ENCODE measurements at places on chromosomes 16 and 17.

DNA sequence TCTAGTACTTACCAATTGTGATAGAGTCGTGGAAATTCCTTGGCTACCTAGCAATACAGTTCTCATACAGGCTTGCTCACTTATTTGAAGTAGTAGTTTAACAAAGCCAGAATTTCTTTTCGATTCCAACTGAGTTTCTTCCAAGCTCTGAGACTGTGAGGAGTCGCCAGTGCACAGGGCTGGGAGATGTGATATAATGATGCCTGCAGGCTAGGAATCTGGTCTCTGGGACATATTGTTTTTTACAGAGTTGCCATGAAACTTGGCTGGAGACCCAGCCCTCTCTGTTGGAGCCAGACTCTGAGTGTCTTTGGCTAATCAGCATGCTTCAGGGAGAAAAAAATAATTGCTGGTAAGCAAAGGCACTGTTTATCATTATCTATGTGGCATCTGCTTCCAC lies 698.8 kb upstream of the GOT2 start:
- DNase-seq = no peak

GRCh38 chr16:88785106-88785924 lies at the start of gene PIEZO1:
Gene PIEZO1, minus strand, starts transcription at chr16:88785220. Its CDS starts 256 bp downstream, at chr16:88784964.
- peak; percentile 41 for DNase-seq

GRCh38 chr16:54226296-54227010 lies 60.1 kb downstream of the IRX3 start:
- no peak for DNase-seq

DNA sequence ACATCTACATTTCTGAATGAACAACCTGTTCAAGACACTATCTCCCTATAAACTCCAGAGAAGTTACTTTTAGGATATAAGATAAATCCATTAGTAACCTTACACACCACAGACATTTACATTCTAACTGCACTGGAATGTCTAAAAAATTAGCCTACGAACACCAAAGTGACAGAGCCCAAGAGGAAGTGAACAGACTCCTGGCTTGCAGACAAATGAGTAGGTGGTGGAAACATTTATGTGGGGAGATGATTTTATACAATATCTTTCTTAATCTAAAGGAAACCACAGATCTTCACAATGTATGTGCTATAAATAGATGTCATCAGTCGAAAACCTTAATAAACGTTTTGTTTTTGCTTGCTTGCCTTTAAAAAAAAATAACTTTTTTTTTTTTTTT lies 18.8 kb downstream of the ZNF652 start:
- peak; percentile 28 for DNase-seq

DNA sequence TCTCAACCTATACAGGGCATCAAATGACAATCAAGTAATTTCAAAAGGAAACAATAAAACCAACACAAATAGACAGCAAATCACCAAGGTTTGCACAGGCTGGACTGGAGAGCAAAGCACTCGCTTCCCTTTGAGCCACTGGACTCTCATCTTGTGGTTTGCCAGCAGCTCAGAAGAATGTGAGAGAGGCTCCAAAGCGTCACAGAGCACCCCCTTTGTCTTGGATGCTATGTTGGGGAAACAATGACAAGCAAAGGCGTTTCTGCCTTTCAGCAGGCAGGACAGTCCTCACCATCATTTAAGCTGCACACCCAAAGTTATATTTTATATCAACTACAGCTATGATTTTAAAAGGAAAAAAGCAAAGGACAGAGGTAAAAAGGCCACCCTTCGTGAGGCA lies 13.2 kb downstream of the SLC6A4 start:
- no peak for DNase-seq

DNA sequence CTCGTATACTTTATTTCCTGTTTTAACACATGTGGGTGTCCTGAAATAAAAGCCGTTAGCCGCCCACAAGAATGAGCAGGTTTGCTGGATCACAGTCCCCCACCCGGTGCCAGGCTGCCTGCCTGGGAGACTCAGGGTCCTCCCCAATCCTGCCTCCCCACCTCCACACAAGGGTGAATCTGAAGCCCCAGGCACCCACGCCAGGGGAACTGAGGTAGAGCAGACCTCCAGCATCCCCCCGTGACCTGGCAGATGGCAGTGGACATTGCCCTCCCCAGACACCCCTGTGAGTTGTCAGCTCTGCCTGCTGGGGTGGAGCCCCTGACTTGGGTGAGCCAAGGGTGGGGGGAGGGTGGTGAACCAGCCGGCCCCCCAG lies 114.8 kb downstream of the METRNL start:
- no peak for DNase-seq

GRCh38 chr17:82754297-82755208 lies 2.7 kb downstream of the TBCD start:
- no peak for DNase-seq

GRCh38 chr16:19265380-19265930 lies 20.1 kb upstream of the CLEC19A start:
- DNase-seq = no peak

GRCh38 chr17:80353718-80354275 lies 61.2 kb upstream of the ENDOV start:
- DNase-seq = no peak

- no peak for DNase-seq
Observed at GRCh38 chr17:10120749-10121148, 77.7 kb downstream of the GAS7 start.

DNA sequence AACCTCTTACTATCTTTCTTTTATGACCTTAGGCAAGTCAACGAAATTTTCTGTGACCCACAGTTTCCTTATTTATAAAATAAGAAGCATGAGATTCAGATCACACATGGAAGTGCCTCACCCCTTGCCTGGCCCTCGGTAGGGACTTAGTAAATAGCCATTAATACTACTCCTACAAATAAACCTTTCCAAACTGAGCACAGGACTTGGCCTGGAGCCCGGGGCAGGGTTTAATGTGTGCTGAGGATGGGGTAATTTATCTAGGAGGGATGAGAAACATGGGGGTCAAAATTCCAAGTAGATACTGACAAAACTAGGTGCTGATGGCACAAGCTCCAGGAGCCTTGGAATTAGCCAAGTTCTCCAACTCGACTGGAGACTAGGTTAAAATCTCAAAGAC lies 35.0 kb downstream of the PITPNC1 start:
- no peak for DNase-seq

DNA sequence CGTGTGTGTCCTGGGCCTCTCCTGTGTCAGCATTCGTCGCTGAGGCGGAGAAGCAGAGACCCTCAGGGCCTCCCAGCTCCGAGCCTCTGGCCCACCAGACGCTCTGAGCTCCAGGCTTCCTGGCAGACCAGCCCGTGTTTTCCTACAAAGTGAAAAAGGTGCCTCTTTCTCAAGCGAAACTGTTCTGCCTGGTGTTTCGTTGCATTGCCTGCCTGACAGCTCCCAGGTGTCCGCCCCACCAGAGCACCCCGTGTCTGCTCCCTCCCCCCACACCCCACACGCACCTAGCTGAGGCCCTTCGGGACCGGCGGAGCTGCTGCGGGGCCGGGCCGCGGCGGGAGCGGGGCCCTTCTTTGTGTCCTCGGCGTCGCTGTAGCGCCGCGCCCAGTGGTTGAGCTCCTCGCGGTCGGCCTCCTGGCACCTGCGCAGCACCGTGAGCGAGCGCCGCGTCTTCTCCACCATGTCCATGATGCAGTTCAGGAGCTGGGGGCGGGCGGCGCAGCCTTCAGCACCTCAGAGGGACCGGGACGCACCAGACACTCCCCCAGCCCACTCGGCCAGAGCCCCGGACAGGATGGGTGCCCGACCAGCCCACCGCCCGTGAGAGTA lies 14.7 kb upstream of the PABPN1L start:
- no peak for DNase-seq

DNA sequence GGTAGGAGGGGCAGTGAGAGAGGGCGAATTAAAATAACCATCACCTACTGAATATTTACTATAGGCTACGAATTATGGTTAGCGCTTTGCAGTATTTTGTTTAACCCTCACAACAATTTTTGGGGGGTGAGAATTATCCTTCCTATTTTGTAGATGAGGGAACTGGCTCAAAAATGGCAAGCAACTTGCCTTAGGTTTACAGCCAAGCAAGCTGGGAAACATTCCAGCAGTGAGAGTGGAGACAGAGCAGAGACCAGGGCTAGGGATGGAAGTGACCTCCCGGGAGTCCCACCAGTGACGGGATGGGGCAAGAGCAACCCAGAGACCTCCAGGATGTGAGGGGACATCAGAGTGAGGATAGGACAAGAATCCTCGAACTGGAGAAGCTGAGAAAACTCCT lies 352 bp upstream of the VMO1 start:
- DNase-seq = no peak

DNA sequence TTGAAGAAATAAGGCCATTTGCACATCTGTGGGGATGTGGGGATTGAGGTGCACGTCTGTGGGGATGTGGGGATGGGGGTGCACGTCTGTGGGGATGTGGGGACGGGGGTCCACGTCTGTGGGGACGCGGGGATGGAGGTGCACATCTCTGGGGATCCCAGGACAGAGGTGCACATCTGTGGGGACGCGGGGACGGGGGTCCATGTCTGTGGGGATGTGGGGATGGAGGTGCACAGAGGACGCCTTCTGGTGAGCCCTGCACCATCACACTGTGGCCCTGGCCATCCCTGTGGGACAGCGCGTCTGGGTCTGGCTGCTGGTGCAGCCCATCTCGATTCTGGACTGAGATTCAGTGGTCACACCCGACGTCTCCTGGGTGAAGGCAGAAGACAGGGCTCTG lies 161.4 kb downstream of the LAT start:
- no peak for DNase-seq

- DNase-seq = no peak
Observed at GRCh38 chr16:69431948-69432468, 7.6 kb downstream of the CYB5B start.

GRCh38 chr17:22270381-22270780 lies 578.1 kb downstream of the KCNJ18 start:
- DNase-seq = no peak

GRCh38 chr16:3007059-3007956 lies 5.4 kb upstream of the CLDN9 start:
- no peak for DNase-seq

DNA sequence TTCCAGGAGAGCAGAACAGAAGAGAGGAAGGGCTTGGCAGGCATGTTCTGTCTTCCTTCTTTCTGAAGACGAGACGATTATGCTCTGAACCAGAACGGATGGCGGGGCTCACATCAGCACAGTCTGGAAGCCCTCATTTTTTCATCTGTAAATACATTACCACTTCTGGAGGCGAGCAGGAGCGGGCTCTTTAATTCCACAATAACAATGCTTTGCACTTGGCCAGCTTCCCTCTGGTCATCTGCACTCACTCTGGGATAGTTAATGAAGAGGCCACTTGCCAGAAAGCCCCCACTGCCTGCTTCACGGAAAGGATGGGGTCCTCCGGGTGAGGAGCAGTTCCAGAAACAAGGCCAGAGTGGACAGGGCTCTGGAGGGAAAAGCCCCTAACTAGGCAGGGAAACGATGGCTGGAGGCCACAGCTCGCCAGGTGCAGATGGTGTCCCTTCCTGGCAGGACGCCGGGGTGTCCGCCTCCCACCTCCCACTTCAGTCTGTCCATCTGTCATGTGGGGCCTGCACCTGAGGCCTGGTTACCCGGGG lies 13.1 kb upstream of the BCAR1 start:
- no peak for DNase-seq

DNA sequence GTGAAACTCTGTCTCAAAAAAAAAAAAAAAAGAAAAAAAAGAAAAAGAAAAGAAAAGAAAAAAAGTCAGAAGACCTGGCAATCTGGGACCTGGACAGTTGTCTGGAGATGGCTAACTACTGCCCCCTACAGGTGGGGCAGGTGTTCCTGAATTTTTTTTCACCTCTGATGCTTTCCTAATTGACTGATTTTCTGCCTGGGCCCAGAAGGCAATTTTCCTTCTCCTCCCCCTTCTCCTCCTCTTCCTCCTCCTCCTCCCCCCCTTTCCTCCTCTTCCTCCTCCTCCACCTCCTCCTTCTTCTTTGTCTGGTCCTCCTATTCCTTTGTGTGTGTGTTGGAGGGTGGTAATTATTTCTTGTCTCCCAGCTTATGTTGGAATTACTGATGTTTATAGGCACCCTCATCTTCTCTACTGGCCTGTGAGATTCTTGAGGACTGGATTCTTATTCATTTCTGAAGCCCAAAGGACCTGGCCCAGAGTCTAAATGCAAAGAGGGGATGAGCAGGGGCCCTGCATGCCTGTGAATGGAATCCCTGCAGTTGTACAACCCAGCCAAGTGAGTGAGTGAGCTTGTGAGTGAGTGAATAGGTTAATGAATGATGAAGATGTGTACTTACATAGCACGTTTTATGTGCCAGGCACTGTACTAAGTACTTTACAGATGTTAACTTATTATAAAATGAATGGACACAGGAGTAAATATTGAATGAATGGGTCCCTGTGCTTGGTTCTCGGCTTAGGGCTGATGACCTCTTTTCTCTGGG lies 26.9 kb downstream of the IRX5 start:
- DNase-seq = peak; percentile 49

DNA sequence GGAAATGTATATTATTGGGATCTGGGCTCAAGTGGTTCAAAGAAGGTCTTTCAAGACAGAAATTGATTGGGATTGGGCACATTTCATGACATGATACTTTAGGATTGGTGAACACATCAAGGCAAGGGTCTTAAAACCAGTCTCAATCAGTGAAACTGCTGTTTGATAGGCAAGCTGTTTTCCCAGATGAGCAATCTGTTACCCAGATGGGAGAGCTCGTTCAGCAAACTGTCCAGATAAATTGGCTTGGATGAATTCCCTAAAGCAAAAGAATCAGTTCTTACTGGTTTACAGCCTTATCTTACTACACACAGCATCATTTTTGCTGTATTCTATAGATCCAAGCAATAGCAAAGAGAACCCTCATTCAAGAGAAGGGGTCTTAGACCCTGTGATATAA lies 31.0 kb upstream of the CNEP1R1 start:
- DNase-seq = no peak

GRCh38 chr17:61209106-61209439 lies 190.6 kb upstream of the TBX2 start:
- DNase-seq = no peak

GRCh38 chr16:88472637-88473205 lies 19.6 kb downstream of the ZFPM1 start:
- DNase-seq = no peak

- no peak for DNase-seq
Observed at GRCh38 chr16:66204756-66205155, 161.7 kb upstream of the CDH5 start.

DNA sequence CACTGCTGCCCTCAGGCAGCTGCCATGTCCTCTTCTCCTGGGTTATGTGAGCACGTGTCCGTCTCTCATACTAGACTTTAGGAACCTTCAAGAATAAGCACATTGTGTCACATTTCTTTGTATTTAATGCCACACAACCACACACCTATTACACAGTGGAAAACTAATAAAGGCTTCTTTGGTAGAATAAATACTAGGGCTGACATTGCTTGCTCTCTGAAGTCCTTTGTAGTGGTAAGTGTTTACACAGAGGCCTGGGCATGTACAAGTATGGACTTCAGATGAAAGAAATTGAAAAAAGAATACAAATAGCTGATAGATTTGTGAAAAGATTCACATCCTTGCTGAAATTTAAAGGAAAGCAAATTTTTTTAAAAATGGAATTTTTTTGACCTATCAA lies 188.1 kb upstream of the CCL2 start:
- no peak for DNase-seq

GRCh38 chr17:4585638-4585994 lies 1.3 kb downstream of the SMTNL2 start:
- no peak for DNase-seq

- DNase-seq = no peak
Observed at GRCh38 chr17:39611401-39612112, 3.8 kb upstream of the NEUROD2 start.
